IgD-negative memory B cell (primary cell): ENCODE measurements at places on chromosomes 3 and 15. TPM values are rescaled to one million over a fixed set of nuclear protein-coding genes. Genes with fewer than 3 reads are reported as not detected.

The ISLR gene
- polyA plus RNA-seq = not detected

The EPHB1 gene
- polyA plus RNA-seq = 0.71 TPM

The P2RY13 gene
- polyA plus RNA-seq = 0.46 TPM

The SNTN gene
- not detected for polyA plus RNA-seq

The GOLGA6L7 gene
- polyA plus RNA-seq = not detected

The CX3CR1 gene
- polyA plus RNA-seq = 10.3 TPM
